ENCODE measurements at places on chromosomes 5 and 9.
A peak's percentile ranks its signal among the peaks of the same experiment; 100 is the strongest.

GRCh38 chr9:113572076-113572861 is 108.7 kb downstream of the RGS3 start:
- peak; percentile 96 for DNase-seq

GRCh38 chr5:41219658-41220269 is 6.4 kb upstream of the C6 start:
- no peak for DNase-seq

DNA sequence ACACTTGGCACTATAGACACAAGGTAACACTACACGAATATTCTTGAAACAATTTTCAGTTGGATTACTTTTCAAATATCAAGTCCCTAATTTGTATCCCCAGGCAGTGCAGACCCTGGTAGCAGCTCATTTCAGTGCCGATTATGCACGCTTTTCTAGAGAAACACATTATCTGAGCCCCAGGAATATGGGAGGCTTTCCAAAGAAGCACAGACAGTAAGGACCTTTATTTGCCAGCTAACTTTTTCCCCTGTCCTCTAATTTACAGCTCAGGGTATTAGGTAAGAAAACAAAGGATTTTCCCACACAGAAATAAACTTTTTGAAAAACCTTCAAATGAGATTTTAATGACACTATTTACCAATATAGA is 852.3 kb upstream of the DMAC1 start:
- DNase-seq, result no peak

- DNase-seq, result no peak
These were observed 8.7 kb downstream of the PCDH1 start for GRCh38 chr5:141869514-141869913.

DNA sequence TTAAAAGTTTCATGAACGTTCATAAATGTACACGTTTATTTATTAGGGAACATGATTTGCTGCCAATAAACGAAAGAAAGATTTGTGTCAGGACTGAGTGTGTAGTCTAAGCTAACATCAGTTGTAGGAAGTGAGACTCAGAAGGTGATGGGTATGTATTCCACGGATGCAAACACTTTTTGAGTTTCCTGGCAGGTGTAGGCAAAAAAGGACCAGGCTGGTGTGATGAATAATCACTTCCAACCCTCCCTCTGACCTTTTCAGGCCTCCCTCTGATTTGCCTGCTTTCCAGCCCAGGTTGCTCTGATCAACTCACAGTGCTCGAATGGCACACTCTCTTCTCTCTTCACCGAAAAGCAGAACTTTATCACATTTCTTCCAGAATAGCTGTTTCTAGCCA is 51.8 kb downstream of the BASP1 start:
- DNase-seq, result no peak

GRCh38 chr9:135978642-135979546 is 17.7 kb upstream of the UBAC1 start:
- DNase-seq, result peak; percentile 44

Measured in hematopoietic multipotent progenitor cell treated with erythropoietin and hydrocortisone succinate and interleukin-3 and kit ligand, for 6 days (in vitro differentiated cells).